Activated naive CD4-positive, alpha-beta T cell treated with anti-CD3 and anti-CD28 coated beads for 36 hours (primary cell): ENCODE measurements at places on chromosomes 16 and 17. TPM values are rescaled to one million over a fixed set of nuclear protein-coding genes. Genes with fewer than 3 reads are reported as not detected.

CAPNS2 gene
- total RNA-seq, result not detected

SLC43A2 gene
- 0.12 TPM for total RNA-seq

ZPBP2 gene
- total RNA-seq, result not detected

CBX2 gene
- 5.2 TPM for total RNA-seq
